ENCODE measurements at places on chromosomes 3 and 15.

DNA sequence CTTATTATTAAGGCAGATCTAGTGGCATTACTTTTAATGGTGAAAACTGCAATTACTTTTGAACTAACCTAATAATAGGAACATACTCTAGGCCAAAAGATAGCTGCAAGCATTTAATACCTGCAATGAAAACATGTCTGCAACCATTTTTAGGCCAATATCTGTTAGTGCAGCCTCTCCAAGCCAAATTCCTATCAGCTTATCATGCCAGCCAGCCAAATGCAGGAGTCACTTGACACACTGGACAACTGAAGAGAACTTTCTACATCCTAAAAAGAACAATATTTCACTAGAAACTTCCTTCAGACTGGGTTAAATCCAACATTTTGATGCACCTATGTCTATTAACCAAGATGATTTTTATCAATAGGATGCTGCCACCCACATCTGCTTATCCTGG is 33.8 kb downstream of the CCDC54 start:
- no peak for DNase-seq

GRCh38 chr15:45573961-45574629 is 13.1 kb upstream of the BLOC1S6 start:
- DNase-seq = no peak

DNA sequence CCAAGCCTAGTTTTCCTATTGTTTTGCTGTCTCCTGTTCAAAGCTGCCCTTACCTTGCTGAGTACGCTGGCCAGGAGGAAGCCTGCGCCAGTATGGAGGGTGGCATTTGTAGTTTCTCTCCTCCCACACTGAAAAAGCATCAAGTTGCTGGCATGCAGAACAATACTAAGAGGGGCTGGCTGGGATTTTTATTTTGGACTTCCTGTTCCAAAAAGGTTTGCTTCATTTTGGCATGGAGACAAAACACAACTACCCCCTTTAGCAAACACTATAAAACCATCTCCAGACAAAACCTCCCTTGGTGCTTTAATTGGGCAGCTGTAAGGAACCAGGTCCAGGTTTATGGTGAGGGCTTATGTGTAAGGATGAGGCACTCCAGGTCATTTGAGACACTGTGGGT is 457.6 kb downstream of the PDCD6IP start:
- DNase-seq = no peak

GRCh38 chr15:65980824-65981456 is 111.6 kb downstream of the RAB11A start:
- no peak for DNase-seq

- no peak for DNase-seq
Observed at GRCh38 chr3:179881791-179882190, 154.9 kb downstream of the PEX5L start.

- DNase-seq = no peak
Observed at GRCh38 chr15:71682001-71682400, 128.4 kb upstream of the NR2E3 start.

- DNase-seq = no peak
Observed at GRCh38 chr3:44682182-44682896, 30.1 kb upstream of the ZNF502 start.

GRCh38 chr15:71357321-71357732 is 242.1 kb downstream of the THSD4 start:
- no peak for DNase-seq

- no peak for DNase-seq
Observed at GRCh38 chr3:39350714-39351113, 21.2 kb downstream of the CCR8 start.

GRCh38 chr15:66658855-66659254 is 43.2 kb upstream of the SMAD6 start:
- no peak for DNase-seq

DNA sequence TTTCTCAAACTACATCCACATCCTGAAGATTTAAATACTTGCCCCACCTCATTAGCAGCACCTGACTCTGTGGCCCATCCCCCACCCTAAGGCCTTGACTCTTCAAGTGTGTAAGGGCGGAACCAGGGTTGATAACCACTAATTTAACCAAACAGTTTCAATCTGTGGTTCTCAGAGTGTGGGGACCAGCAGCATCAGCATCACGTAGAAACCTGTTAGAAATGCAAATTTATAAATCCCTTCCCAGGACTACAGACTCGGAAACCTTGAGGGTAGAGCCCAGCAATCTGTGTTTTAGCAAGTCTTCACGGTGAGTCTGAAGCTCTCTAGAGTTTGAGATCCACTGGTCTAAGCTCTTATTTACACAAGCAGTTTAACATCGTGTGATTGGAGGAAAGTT is 12.4 kb downstream of the GNB4 start:
- no peak for DNase-seq

DNA sequence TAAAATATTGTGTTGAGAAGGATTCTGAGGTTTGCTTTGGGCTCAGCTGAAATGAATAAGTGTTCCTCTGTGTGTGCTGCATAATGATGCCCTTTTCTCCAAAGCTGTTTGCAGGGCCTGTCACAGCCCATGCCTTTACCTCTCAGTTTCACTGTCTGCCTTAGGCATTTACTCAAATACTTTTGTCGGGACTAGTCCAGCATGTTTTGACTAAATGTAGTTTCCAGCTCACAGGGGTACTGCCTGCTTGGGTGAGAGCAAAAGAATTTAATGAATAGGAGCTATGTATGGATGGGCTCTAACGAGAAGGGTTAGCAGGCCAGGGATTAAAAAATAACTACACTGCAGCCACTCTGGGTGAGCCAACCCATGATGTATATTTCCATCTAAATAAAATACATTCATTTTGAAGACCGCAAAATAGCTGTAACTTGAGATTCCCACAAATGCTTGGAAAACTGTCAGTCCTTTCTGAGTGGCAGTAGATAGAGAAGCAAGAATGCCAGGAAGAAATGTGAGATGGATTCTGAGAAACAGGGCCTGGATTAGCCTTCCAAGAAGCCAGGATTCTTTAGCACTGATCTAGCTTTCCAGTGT is 549.2 kb upstream of the TBL1XR1 start:
- DNase-seq = no peak

DNA sequence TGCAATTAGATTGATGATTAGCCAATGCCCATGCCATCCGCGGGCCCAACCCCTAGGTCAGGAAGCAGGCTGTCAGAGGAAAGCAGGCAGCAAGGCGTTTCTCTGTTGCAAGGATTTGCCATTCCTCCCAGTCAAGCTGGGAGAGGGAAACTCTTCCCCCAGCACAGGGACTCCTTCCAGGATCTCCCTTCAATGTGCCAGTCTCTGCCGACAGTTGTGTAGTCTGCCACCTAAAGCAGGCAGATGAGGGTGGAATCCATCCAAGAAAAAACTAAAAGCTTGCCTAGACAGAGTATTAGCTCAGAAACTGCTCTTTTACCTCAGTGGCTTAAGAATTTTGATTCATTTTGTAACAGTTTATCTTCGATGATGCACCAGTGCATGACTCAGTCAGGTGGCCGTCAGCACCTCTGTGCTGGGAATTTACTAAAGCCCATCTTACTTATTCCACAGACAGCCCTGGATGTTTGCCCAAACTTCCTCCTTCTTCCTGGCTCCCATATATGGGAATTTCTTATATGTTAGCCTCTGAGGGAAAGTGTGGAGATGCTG is 501.5 kb upstream of the THBS1 start:
- DNase-seq = no peak

- DNase-seq = no peak
Observed at GRCh38 chr3:31804251-31805051, 176.6 kb downstream of the OSBPL10 start.

DNA sequence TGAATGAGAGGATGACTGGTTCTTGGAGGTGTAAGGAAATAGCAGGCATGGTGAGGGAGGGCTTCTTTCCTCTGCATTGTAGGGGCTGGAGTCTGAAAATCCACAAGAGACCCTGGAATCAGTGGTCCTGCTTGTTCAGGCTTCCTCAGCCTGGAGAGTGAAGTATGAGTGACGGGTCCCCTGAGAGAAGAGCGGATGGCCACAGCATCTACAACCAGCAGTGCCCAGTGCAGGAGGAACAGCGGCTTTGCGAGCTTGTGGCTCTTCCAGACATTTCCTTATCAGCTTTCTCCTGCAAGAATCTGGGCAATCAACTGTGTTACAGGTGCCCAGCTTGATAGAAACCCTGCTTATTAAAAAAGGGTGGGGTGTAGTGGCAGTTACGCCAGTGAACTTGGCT is 97.0 kb upstream of the HES1 start:
- no peak for DNase-seq

GRCh38 chr3:104591776-104592175 is 774.9 kb upstream of the ALCAM start:
- DNase-seq = no peak

DNA sequence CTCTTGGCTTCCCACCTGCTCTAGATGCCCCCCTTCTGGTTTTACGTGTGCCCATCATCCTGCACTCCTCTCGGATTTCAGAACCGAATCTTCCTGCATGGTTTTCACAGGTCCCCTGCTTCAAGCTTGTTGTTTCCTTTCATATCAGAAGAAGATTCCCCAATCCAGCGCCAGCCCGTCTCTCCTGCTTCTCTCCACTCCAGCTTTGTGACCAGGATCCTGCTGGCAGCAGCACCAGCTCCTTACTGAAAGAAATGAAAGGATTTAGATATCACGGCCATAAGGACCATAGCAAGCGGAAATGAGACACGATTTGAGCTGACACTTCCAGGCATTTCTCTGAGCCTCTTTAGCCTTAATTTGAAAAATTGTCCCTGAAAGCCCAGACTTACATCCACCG is 180.3 kb upstream of the UBE3A start:
- no peak for DNase-seq

DNA sequence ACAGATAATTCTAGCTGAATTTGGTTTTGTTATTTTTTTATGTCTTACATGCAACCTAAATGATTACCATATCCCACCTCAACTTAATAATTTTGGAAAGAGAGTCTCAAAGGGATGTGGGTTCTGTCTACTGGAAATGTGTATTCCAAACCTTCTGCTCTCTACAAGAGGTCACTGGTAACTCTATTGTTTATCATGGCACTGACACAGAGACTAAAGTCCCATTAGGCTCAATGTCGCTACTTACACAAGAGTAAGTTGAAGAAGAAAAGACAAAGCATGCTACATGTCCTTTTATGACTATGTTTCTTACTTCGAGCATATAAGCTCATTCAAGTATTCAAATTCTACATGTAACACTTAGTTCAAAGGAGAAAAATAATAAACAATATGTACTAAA is 460.3 kb upstream of the EPHA6 start:
- DNase-seq = no peak

DNA sequence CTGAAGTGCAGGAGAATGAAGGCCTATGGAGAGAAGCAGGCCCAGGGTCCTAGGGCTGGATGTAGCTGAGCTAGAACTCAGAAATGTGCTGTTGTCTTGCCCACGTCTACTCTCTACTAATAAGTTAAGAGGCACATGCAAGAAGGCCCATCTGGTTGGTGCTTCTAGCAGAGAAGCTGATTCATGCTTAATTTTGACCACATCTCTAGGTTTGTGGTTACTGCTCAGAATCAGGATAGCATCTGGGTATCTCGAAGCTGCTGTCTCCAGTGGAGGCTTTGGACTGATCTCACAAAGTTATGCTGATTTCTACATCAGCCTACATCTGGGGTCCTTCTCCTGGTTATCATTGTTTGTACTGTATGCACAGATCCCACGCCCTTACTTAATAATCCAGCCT is 87.3 kb downstream of the CACNA1D start:
- DNase-seq = no peak

- DNase-seq = no peak
Observed at GRCh38 chr15:100216182-100216581, 125.6 kb downstream of the ADAMTS17 start.

GRCh38 chr3:113436809-113437208 is 4.5 kb downstream of the CFAP44 start:
- DNase-seq = no peak

Measured in effector CD8-positive, alpha-beta T cell (primary cell).